ENCODE measurements at places on chromosomes 12 and 14.

DNA sequence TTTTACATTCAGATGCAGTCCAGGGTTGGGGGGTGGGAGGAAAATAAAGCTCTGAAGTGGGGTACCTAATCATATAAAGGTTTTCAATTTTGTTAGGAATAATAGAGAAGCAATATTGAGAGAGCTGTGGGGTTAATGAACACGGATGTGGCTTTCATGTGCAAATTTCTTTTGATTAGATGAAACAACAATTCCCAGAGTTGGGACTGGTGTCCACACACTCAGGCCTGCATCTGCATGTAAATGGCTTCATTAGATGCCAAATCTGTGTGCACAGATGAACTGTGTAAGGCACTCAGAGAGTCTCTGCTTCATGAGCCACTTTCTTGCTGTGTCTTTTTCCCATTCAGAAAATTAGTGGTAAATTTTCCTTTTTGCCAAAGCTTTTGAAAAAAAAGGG is 377.1 kb upstream of the NOVA1 start:
- no peak for DNase-seq

- DNase-seq, result no peak
Measured at GRCh38 chr12:124125203-124125871, 152.3 kb downstream of the ZNF664 start.

- DNase-seq, result no peak
Measured at GRCh38 chr12:28776220-28776619, 372.9 kb upstream of the FAR2 start.

DNA sequence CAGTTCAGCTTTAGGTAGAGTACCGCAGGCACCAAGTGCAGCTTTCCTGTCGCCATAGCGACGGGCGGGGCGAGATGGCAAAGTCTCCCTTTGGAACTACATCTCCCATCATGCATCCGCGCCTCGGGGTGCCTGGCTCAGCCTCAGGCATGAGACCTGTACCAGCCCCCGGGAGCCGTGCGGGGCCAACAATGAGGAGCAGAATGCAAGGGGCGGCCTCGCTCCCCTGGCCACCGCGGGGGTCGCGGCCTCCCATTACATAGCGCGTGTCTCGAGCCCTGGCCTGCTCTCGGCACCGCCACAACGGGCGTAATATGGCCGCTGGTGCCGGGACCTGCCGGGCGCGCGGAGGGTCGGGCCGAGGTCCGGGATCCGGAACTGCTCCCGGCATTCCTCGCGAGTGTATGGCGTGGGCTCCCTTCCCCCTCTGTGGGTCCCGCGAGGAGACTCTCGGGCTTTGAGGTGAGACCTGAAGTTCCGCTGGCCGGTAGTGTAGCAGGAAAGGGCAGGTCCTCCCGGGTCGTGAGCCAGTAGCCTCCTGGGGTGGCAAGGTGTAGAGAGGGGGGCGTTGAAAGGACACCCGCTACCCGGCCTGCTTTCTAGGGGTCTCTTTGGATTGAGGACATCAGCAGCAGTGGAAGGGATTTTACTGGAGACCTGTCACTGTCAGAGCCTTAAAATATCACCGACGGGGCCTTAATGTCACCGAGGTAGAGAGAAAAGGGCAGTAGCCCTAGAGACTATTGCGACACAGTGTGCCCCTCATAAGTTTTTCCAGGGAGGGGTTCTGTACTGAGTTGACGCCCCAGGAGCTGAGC is at the start of gene THTPA:
Gene THTPA (plus strand): TSS at position 390 of the 818 bp plus-strand sequence. CDS start 487 bp downstream, outside the sequence.
- DNase-seq, result peak; percentile 97

DNA sequence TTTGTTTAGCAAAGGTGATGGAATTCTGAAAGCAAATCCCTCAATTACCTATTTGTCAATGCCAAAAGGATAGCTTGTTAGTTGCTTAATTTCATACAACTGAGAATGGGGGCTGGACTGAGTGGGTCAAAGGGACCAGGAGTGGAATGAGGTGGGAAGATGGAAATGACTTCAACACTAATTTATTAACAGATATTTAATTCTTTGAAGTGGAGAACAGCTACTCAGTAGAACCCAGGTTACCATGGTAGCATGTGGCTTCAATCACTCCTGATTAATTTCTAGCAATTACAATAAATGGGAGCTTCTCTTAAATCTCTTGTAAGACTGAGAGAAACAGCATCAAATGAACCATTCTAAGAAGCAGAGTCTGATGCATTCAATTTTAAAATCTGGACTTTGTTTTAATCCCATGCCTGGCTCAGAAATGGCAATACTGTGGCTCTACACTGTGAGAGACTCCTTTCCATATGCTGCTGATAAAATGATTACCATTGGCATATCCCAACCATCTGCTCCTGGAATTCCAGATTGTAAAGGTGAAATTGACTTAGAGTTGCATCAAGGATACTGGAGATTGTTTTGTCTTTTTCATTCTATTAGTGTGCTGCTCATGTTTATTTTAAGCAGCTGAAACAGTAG is 607.8 kb downstream of the SNAPC1 start:
- DNase-seq, result no peak

GRCh38 chr12:105256921-105257320 is 20.9 kb upstream of the APPL2 start:
- peak; percentile 89 for DNase-seq

DNA sequence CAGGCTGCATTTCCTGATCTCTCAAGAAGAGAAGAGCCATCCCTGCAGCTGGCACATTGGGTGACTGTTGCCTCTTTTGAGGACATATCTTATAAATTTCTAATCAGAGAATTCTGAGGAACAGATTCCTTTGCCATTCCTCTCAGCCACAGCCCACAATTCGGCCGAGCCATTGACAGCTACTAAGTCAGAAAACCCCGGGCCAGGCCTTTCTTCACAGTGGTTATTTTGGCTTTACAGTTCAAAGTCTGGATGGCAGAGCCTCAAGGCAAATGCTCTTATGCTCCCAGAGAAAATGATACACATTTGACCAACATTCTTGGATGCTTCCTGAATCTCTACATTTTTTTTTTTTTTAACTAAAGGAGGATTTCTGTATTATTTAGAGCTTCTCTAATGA is 138.4 kb upstream of the FRMD6 start:
- DNase-seq, result peak; percentile 39

- peak; percentile 95 for DNase-seq
Measured at GRCh38 chr14:32560209-32560857, 231.2 kb downstream of the AKAP6 start.

DNA sequence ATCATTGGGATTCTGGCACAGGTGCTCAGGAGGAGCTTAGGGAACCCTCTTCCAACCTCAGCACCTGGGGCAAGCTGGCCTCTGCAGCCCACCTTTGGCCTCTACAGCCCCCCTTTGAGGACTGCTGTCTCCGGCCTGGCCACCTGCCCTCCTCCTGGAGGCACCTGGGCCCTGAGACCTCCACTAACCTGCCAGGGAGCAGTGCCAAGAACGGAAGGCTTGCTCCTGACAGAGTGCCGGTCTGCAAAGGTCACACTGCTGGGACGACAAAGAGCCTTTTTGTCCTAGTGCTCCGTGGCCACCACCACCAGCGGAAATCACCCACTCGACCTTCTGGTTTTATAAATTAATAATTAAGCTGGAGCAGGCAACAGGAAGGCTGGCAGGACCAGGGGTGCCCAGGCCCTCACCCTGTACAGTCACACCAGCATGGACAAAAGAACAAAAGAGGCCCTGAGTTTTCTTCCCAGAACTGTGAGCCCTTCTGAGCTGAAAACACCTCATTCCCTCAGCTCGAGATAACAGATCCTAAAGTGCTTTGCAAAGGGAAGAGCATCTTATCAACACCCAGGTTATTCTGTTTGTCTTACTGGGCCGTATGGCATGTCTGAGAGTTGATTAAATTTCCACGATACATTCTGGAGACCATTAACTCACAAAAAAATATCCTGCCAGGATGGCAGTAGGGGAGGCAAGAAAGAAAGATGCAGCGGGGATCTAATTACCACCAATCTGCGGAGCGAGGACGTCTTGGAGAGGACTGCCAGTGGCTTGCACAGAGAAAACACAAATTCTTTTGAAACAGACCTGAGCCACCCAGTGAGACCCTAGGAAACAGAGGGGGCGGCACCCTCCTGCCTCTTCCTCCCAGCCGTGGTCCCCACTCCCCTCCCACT is 8.2 kb downstream of the TESC start:
- no peak for DNase-seq

GRCh38 chr12:71474791-71475190 is 35.2 kb downstream of the LGR5 start:
- no peak for DNase-seq

GRCh38 chr12:563787-564298 is 99.4 kb downstream of the NINJ2 start:
- DNase-seq, result no peak

GRCh38 chr14:98728024-98728423 is 544.0 kb downstream of the BCL11B start:
- DNase-seq, result no peak

DNA sequence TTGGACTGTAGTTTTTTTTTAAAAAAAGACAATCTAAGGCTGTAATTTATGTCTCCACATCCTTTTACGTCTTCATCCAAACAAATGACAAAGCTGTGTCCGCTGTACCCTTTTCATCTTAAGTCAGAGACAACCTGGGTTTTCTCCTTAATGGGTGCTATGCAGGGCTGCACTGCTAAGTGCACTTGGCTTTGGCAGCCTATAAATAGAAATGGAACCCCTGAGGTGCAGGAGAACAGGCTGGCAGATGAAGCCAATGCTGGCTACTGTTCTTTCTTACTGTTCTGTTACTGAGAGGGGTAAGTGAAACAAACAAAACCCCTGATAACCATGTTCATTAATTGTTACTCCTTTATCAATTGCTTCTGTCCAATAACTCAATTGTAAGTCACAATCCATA is 47.1 kb upstream of the KICS2 start:
- no peak for DNase-seq

DNA sequence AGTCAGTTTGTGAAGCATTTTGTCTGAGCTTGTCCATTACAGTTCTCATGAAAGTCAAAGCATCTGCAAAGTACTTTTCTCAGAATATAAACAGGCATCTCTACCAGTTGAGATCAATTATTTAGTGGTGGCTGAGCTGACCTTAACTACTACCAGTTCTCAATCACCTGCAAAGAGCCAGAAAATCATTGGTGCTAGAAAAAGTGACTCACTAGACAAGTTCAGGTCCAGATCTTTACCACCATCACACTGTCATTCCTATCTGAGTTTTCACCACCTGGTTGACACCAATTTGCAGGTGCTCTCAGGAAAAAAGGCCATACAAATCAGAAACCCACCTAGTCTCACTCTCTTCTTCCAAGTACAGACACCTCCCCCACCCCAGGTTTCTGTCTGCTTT is 33.3 kb downstream of the ITPR2 start:
- DNase-seq, result no peak

- DNase-seq, result no peak
Measured at GRCh38 chr12:2666846-2667245, 127.9 kb upstream of the FKBP4 start.

DNA sequence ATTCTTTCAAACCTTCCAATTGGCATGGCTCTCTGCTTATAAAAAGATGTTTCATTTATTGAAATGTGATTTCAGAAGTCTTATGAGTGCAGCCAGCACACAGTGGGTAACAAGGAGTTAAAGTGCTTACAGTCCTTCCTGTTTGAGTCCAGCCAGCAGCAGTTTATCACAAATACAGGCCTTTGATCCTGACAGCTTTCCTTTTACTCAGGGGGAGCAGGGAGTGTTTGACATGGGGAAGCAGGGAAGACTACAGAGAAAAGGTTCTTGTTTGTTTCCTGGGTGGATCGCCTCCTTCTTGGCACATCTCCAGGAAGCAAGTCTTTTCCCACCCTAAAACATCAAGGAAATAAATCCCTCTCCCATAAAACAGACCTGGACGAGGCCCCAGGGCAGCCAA is 216.1 kb downstream of the MSRB3 start:
- no peak for DNase-seq

DNA sequence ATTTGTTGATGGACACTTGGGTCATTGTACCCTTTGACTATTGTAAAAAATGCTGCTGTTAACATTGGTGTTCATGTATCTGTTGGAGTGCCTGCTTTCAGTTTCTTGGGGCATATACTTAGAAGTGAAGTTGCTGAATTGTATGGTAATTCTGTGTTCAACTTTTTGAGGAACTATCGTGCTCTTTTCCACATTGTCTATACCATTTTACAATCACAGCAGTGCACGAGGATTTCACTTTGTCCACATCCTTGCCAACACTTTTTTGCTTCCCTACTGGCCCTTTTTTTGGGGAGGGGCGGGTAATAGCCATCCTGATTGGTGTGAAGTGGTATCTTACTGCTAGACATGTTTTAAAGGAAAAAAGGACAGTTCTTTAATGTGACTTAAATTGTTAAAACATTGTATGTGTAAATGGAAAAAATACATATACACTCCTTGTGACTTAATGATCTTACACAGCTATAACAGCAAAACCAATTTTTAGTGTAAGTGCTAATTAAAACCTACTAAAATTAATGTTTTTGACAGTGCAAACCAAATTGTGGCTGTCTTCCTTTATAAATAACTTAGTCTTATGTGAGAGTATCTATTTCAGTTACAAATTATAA is 52.7 kb downstream of the WNK1 start:
- no peak for DNase-seq

DNA sequence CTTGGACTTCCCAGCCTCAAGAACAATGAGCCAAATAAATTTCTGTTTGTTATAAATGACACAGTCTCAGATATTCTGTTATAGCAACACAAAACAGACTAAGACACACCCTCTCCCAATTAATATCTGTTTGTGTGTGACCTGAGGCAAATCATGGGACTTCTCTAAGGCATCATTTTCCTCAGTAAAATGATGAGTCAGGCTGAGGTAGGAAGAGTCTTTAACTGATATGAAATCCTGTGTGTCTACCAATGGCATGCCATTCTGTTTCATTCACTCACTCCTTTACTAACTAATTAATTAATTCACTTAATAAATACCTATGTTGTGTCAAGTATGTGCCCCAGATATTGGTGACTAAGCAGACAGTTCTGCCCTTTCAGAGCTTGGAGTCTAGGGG is 258.4 kb upstream of the CRY1 start:
- DNase-seq, result no peak

DNA sequence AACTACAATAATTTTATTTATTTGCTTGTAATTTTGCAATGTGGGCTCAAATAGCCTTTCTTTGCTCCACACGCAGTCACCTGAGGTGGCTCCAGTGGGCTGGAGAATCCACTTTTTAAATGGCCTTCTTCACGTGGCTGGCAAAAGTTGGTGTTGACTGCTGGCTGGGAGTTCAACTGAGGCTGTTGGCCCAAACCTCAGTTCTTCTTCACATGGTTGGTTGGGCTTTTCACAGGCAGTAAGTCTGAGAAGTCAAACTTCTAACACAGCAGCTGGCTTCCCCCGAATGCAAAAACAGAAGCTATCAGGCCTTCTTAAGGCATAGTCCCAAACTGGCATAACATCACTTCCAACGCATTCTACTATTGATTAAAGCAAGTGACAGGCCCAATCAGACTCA is 2.1 kb upstream of the OXA1L start:
- DNase-seq, result no peak

GRCh38 chr12:108399514-108399913 is 60.4 kb upstream of the CMKLR1 start:
- DNase-seq, result no peak

GRCh38 chr12:131561051-131561450 is 149.8 kb upstream of the SFSWAP start:
- DNase-seq, result no peak

- no peak for DNase-seq
Measured at GRCh38 chr12:3046441-3047200, 30.6 kb upstream of the TSPAN9 start.

- DNase-seq, result peak; percentile 66
Measured at GRCh38 chr14:69260190-69260860, 367 bp downstream of the GALNT16 start.

GRCh38 chr14:87600240-87600639 is 392.7 kb downstream of the GALC start:
- no peak for DNase-seq

- DNase-seq, result no peak
Measured at GRCh38 chr14:51482102-51482501, 169.6 kb upstream of the FRMD6 start.

GRCh38 chr14:105999361-106000028 is 473.1 kb downstream of the TMEM121 start:
- DNase-seq, result peak; percentile 19
